ENCODE measurements at places on chromosomes 7 and 10.

GRCh38 chr7:129255800-129256199 lies 31.0 kb downstream of the AHCYL2 start:
- no peak for DNase-seq

- DNase-seq, result no peak
Measured at GRCh38 chr7:44212581-44213184, 11.9 kb downstream of the YKT6 start.

DNA sequence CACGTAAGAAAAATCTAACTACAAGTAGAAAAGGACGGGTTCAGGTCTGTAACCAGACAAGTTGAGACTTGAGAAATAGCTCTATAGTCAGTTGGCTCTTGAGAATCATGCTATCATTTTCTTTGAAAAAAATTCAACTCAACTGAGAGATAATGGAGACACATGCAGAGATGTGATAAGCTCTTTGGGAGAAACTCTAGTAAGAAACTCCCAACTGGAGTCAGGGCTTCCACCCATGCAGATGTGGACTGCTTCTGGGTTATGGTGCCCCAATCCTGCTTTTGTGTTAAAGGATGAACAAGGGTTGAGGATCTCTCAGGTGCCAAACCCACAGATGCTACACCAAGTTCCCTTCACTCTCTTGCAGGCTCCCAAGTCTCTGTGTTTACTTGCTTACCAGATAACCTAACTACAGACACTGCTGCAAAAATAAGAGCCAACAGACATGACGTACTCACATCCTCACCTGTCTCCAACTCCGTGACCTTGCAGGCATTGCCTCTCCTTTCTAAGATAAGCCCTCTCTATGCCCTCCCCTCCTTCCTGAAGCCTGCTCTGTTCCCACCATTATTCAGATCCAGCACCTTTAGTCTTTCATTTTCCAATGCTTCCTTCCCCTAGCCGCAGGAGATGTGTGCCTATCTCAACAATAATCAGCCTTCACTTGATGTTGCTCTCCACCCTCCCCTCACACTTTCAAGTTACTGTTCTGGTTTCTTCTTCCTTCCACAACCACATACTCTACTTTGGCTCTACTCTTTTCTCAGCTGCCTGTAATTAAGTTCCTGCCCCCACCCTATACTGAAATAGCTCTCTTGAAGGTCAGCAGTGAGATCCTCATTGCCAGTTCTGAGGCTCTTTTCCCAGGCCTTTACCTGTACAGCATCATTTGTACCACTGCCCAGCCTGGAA lies 130.0 kb downstream of the ICA1 start:
- no peak for DNase-seq

DNA sequence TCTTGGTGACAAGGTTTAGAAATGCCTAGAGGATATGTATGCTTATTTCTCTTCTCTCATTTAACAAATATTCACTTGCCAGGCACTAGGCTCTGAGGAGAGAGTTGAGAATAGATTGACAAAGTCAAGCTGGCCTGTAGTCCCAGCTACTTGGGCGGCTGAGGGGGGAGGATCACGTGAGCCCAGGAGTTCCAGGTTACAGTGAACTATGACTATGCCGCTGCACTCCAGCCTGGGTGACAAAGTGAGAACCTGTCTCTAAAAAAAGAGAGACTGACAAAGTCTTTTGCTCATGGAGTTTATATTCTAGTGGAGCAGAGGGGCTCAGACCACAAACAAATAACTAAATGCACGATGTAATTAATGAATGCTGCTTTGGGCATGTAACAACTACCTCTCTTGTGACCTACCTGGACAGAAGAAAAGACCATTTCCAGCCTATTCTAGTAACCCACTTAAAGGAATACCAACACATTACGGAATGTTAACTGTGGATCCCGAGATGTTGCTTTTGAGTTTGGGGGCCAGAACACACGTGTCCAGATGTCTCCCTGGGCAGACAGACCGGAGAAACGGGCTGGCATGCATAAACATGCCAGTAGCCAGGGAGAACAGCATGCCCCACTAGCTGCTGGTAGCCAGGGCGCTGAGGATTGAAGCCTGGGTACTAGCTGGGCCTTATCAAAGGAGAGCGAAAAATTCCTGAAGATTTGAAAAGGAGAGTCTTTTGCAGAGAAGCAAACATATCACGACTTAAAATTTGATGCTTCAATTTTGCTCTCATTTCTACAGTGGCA lies 2.6 kb upstream of the BMPR1A start:
- DNase-seq, result no peak

GRCh38 chr7:44498230-44498954 lies 7.9 kb upstream of the NUDCD3 start:
- DNase-seq, result no peak

DNA sequence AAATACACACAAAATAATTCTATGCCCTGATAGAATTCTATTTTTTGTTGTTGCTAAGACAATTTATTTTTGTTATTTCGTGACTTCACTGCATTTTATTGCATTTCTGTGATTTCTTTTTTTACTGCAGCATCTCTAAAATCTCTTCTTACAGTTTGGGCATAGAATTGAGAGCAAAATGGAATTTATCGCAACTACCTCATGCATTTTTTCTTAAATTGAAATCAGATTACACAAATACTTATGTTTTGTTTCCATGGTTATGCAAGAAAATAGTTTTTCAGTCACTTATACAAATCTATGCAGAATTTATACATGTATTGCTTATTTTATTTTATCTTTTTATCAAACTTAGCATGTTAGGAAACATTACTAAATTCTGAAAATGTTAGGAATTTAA lies 781.8 kb upstream of the LRRTM3 start:
- DNase-seq, result no peak

GRCh38 chr10:100620087-100620835 lies 84.5 kb downstream of the HIF1AN start:
- DNase-seq, result no peak

DNA sequence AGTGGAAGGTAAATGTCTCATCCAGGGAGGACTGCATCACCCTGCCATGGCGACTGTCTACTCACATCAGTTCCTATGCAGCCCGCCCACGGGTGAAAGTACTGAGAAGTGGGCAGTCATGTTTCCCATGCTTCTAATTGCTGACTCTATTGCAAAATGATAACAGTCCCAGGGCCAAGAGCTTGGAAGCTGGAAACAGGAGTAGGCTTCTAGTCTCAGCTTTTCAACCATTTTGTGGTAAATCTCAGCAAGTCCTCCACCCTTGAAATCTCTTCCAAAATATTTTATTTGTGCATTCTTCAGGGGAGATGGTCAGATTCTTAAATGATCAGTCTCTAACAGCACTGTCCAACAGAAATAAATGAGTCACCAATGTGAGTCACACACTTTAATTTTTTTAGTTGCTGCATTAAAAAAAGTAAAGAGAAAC lies 48.1 kb upstream of the TARP start:
- no peak for DNase-seq

- DNase-seq, result no peak
Measured at GRCh38 chr7:28749638-28750037, 208.5 kb downstream of the TRIL start.

DNA sequence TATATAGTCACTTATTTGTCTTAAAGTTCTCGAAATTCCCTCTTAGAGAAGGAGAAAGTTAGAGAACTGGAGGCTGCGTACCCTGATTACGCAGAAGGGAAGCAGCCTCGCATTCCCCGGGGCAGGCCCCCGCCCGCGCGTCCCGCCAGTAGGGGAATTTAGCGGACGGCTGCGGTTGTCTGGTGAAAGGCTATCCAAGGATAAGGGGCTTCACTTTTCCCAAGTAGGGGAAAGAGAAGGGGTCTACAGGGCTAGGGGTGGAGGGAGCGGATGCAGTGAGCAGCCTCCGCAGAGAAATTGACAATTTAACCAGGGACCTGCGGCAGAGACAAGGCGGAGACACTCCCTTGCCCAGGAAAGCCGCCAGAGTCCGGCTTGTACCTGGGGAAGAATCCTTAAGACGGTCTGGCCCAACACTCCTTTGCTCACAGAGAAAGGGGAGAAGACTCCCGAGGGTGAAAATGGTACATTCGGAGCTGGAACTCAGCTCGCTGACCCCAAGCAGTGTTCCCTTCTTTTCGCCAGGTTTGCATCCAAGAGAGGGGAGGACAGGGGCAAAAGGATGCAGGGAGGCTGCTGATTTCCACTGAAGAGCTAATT lies 994 bp upstream of the MAGI2 start:
- DNase-seq, result peak; percentile 59

DNA sequence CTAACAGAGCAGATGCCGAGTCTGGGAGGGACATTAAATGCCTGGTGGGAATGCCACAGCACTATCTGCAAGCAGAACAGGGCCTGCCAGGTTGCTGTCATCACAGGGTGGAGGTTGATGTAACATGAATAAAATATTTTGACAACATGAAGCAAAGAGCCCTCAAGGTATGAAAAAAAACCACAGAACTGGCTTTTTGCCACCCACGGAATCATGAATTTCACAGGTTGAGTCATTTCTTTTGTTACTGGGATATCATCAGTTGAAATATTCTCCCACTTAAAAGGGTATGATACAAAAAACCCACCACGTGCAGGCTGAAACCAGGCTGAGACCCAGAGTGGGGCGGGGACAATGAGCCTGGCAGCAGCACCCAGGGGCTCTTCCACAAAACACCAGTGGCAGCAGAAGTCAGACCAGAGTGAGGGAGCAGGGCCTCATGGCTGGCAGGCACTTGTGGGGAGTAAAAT lies 220.1 kb downstream of the TNS3 start:
- DNase-seq, result no peak

DNA sequence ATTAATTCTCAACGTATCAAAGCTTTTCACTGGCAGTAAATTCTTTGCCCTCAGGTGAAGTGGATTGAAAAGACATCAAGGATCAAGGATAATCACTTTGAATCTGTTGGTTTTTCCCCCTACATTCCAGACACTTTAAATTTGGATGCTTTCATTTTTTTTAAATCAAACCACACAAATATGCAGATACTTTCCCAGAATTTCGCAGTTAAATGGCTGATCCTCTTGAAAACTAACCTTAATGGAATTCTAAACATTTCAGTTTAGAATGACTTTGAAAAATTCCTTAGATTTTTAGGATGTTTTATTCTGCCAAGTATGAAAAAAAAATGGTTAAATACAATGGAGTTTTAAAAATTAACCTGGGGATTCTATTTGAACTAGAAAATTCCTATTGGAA lies 325.9 kb downstream of the GFRA1 start:
- DNase-seq, result no peak

GRCh38 chr10:49550563-49550962 lies 11.6 kb upstream of the ERCC6 start:
- DNase-seq, result no peak

All from left hindlimb (tissue), 1 donor.